ENCODE measurements at places on chromosomes 1 and 21. TPM values are rescaled to one million over a fixed set of nuclear protein-coding genes. Genes with fewer than 3 reads are reported as not detected.

DNA sequence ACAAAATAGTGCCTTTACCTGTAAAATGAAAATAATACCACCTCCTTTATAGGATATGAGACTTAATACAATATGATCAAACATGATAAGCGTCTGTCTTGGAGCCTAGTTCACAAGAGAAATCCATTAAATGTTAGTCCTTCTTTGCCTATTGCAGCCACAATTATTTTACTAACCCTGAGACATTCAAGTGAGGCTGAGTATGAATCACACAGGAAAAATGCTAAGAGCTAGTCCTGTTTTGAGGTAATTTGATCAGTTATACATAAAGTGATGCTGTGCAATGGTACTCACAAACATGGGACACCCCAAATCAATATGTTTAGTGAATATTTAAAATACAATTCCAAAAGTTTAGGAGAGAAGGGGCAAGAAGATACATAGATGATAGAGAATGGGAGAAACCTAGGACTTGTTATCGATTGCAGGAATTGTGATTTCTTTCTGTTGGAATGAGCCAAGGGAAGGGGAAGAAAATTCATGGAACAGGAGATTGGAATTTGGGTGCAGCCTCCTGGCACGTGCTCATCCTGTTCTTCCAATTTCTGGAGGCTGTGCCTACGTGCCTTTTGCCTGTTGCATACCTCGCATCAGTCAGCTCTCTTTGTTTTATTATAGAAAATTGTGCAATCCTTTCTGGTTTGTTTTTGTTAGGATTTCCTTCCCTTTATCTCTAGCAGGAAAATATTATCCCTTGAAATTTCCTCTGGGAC is 39.9 kb upstream of the BACH1 start:
- DNase-seq, result no peak

MATN1 gene
- total RNA-seq, result 5.6 TPM

- no peak for DNase-seq
These were observed 38.6 kb upstream of the EPS8L3 start for GRCh38 chr1:109802136-109802900.

DNA sequence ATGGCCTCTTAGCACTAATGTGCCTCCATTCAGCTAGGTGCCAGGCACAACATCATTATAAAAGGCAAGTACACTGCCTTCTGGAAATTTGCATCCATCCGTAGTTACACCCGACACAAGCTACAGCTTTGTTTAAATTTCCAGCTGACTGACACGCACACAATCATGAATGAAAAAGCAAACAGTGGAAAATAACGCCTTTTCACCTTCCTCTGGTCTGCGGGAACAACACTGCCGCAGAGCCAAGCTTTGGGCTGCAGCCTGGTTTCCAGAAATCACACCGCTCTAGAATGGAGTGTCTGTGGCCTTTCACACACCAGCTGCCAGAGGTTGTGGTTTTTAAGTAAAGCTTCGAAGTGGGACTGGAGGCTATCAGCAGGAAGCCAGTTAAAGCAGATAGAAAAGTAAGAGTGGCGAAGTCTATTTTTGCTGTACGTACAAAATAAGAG is 142.8 kb upstream of the COA6 start:
- DNase-seq, result no peak

- DNase-seq, result no peak
These were observed 362.7 kb upstream of the B3GALT2 start for GRCh38 chr1:193549081-193549480.

FOXO6 gene
- 34.8 TPM for total RNA-seq

TMEM125 gene
- total RNA-seq, result 7.7 TPM

MPZ gene
- total RNA-seq, result 1.3 TPM

DNA sequence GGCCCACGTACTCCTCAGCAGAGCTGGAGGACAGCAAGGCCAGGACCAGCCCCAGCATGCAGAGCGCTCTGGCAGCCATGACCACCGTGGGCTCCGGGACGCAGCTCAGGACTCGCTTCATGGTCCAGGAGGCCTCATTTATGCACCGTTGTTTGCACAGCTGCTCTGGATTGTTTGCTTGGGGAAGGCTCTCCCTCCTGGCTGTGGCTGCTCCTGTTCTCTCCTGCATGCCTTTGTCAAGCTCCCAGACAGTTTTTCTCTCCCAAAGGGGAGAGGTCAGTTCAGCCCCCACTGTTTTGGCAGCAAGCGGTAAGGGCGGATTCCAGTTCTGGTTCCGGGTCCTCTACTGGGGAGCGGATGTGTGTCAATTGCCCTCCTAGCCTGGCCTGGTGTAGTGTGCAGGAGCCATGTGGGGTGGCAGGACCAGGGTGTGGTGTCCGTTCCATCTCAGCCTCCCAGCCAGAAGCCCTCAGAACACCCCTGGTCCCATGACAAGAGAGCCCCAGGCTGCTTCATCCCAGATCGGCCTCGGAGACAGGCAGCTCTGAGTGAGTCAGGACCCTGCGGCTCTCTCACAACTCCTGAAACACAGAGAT is at the start of gene TFF3:
TSS of gene TFF3 (minus strand) at position 114 of the 596 bp plus-strand sequence. CDS start at position 79, 35 bp downstream.
- DNase-seq, result no peak

SEMA4A gene
- 19.8 TPM for total RNA-seq

DNA sequence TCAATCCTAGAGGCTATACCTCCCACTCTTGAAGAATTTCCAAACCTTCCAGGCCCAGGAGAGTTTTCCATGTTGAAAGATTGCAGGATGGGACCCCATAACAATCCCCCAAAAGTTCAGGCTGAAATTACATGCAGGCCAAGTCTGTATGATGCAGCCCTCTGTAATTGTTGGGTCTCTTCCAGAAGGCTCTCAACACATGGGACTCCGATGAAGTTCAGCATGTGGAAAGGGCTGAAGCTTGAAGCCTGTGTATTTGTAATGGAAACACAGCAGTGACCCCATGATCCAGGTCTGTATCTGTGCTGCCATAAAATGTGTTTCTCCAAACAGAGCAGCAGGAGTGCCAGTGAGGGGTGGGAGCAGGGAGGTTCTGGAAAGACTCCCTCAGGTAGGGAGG is 202.5 kb upstream of the LYPLAL1 start:
- no peak for DNase-seq

DNA sequence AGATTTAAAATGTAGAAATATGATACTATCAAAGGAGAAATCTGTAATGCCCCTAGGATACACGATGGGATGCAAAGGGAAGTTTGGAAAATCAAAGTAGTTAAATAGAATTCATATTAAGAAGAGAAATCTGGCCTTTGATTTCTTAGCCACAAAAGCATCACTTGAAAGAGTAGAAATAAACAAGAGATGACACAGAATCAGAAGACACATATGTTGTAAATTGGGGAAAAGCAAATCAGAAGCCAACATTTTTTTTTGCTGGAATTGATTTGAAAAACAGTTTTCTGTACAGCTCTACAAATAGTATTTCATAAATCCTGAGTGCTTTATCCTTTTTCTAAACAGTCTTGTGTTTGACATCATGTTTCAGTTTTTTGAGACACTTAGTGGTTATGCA is 12.4 kb upstream of the TNFSF18 start:
- DNase-seq, result no peak

- no peak for DNase-seq
These were observed 67.1 kb upstream of the NBL1 start for GRCh38 chr1:19577036-19577435.

DNA sequence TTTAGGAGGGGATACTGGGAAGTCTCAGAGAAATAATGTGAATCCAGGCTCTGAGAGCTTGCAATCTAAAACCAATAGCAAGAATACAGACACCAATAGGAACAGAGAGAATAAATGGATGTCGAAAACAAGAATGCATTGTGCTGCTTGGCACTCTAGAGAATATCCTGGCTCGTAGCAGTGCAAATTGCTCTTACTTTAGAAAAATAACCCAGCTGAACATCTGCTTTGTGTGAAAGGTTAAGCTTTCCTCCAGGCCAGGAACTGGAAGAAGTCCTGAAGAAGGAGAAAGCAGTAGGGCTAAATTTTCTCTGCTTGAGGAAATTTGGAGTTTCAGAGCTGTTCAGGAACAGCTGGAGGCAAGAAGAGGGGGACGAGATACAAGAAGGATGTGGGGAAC is 382.3 kb downstream of the HHIPL2 start:
- DNase-seq, result no peak

All from mesothelial cell of epicardium (in vitro differentiated cells).